ENCODE measurements at places on chromosomes 7 and 10. TPM values are rescaled to one million over a fixed set of nuclear protein-coding genes. Genes with fewer than 3 reads are reported as not detected.
A peak's percentile ranks its signal among the peaks of the same experiment; 100 is the strongest.

Gene URGCP
- total RNA-seq = 40.9 TPM

Gene CNPY1
- total RNA-seq = not detected

- DNase-seq = no peak
These were observed 4.8 kb downstream of the SLIT1 start for GRCh38 chr10:97180986-97181385.

DNA sequence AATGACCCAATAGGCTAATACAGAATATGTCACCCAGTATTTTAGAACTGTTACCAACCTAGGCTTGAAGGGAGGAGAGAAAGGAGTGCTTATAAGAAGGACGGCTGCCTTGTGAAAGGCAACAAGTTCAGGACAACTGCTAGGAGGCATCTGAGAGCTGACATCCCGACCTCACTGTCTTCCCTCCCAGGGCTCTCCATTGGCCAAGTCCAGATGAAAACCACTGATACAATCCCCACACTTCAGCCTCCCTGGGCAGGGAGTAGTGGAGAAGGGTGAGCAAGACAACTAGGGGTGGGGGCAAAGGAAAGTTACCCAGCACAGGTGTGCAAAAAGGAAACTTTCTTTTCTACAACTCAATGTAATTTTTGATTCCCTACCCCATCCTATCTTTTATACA is 29.5 kb upstream of the TMEM273 start:
- DNase-seq = no peak

- peak; percentile 17 for DNase-seq
These were observed 180.2 kb upstream of the CACNA2D1 start for GRCh38 chr7:82623812-82624211.

Measured in M059J (cell line).